ENCODE measurements at places on chromosomes 6 and 20.

DNA sequence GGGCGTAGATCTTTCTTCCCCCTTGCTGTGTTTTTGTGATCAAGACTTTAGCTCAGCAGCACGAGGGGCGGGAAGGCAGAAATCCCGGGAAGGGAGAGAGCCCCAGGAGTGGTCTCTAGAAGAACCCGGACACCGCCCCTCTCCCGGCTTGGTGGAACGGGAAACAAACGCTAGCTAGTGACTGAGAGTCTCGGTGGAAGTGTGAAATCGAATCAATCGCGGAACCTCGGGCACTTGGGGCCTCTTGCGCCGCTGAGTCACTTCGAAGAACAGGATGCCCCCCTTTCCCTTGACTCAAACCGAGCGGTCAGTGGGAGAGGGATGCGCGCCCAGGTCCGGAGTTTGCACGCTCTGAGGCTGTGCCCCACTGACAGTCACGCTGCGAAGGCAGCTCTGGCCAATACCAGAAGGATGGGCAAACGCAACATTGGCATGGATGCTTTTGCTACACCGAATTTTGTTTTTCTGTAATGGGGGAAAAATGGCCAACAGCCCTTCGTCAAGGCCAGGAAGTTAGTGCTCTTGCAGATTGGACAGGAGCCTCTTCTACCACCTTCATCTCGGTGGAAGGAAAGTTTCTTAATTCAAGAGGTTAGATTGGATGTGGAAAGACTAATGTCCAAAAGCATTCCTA is 1.6 kb upstream of the OLIG3 start:
- no peaks in the 10 kb centered on the region for H3K36me3 ChIP-seq
- peak overlapping the region; percentile 40 for H3K4me3 ChIP-seq
- no peak for DNase-seq
- H3K4me1 ChIP-seq, result peaks cover 57% of the 10 kb centered on the region
- H3K27me3 ChIP-seq, result peaks cover 89% of the 10 kb centered on the region

DNA sequence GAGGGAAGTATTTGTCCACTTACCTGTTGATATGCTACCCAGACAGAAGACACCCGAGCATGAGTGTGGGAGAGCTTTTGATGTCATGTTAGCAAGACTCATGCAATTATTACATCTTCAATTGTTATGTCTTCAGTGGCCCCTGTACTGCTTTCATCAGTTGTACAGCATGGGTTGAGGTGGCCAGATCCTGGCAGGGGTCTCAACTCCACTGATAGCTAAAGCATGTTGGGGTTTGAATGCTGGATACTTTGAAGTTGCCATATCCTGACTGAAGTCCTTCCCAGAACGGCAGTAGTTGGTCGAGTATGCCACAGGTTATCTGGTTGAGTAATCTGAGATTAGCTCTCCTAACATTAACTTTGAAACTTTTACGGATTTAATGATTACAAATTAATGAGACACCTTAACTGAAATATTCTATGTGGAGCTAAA is 46.7 kb downstream of the LRRN4 start:
- peak overlapping the region; percentile 68 for H3K27ac ChIP-seq
- no peak for DNase-seq
- H3K27me3 ChIP-seq, result no peaks in the 10 kb centered on the region
- peak overlapping the region; percentile 97 for H3K4me3 ChIP-seq
- H3K4me1 ChIP-seq, result peaks cover 47% of the 10 kb centered on the region

- no peak for DNase-seq
- no peak overlapping the region for H3K4me3 ChIP-seq
- no peaks in the 10 kb centered on the region for H3K27me3 ChIP-seq
- no peak overlapping the region for H3K27ac ChIP-seq
- H3K4me1 ChIP-seq, result no peaks in the 10 kb centered on the region
These were observed 26.4 kb upstream of the SALL4 start for GRCh38 chr20:51828762-51829161.

GRCh38 chr6:135008941-135009290 is 45.7 kb downstream of the HBS1L start:
- no peak overlapping the region for H3K4me3 ChIP-seq
- peak overlapping the region; percentile 61 for H3K27ac ChIP-seq
- peaks cover 2% of the 10 kb centered on the region for H3K36me3 ChIP-seq
- DNase-seq, result no peak
- no peaks in the 10 kb centered on the region for H3K27me3 ChIP-seq

DNA sequence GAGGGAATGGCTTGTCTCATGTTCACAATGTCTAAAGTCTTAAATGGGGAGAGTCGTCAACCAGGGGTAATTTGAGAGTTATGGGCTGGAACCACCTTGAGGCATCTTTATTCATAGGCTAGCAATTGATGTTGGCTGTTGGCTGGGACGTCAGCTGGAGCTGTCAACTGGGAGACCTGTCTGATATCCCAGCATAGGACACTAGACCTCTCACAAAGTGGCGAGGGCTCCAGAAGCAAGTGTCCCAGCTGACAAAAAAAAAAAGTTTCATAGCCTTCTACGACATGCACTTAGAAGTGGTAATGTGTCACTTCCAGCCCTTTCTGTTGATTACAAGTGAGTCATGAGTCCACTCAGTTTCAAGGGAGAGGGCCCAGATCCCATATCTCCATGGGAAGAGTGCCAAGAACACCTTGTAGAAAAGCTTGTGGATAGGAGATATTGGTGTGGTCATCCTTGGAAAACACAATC is 278.0 kb downstream of the ESR1 start:
- H3K4me1 ChIP-seq, result no peaks in the 10 kb centered on the region
- no peaks in the 10 kb centered on the region for H3K36me3 ChIP-seq
- H3K27ac ChIP-seq, result no peak overlapping the region
- no peak for DNase-seq

GRCh38 chr20:4060856-4061695 is 45.7 kb upstream of the RNF24 start:
- no peak for DNase-seq
- no peak overlapping the region for H3K27ac ChIP-seq
- H3K36me3 ChIP-seq, result no peaks in the 10 kb centered on the region
- H3K4me3 ChIP-seq, result no peak overlapping the region
- peaks cover 8% of the 10 kb centered on the region for H3K27me3 ChIP-seq

GRCh38 chr6:7088076-7088742 is 19.6 kb upstream of the RREB1 start:
- H3K36me3 ChIP-seq, result peaks cover 5% of the 10 kb centered on the region
- peak; percentile 9 for DNase-seq
- H3K27me3 ChIP-seq, result no peaks in the 10 kb centered on the region
- peak overlapping the region; percentile 88 for H3K4me3 ChIP-seq
- H3K27ac ChIP-seq, result peak overlapping the region; percentile 87
- H3K4me1 ChIP-seq, result peaks cover 41% of the 10 kb centered on the region

DNA sequence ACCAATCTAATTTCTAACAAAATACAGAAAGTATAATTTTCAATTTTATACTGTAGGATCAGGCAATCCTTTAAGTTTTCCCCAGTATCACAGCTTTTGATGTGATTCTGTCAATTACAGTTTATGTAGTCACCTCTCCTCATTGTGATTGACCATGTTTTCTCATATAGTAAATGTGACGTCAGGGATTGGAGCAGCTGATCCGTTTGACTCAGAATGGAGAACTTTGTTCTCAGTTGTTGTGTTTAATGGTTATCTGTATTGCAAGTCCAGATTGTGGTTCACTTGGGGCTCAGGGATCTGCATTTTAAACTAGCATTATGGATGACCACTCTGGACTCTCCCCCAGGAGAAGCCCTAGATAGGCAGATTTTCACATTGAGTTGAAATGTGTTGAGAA is 90.6 kb downstream of the DNAH8 start:
- DNase-seq, result no peak
- H3K36me3 ChIP-seq, result no peaks in the 10 kb centered on the region
- H3K27me3 ChIP-seq, result peaks cover 18% of the 10 kb centered on the region

GRCh38 chr6:163199371-163199770 is 215.1 kb upstream of the QKI start:
- no peak overlapping the region for H3K4me3 ChIP-seq
- peaks cover 5% of the 10 kb centered on the region for H3K27me3 ChIP-seq
- no peak for DNase-seq
- H3K36me3 ChIP-seq, result no peaks in the 10 kb centered on the region

- no peaks in the 10 kb centered on the region for H3K27me3 ChIP-seq
- H3K36me3 ChIP-seq, result no peaks in the 10 kb centered on the region
- H3K27ac ChIP-seq, result no peak overlapping the region
- no peak overlapping the region for H3K4me3 ChIP-seq
- no peak for DNase-seq
These were observed 490.8 kb downstream of the CBLN4 start for GRCh38 chr20:55514531-55514930.

DNA sequence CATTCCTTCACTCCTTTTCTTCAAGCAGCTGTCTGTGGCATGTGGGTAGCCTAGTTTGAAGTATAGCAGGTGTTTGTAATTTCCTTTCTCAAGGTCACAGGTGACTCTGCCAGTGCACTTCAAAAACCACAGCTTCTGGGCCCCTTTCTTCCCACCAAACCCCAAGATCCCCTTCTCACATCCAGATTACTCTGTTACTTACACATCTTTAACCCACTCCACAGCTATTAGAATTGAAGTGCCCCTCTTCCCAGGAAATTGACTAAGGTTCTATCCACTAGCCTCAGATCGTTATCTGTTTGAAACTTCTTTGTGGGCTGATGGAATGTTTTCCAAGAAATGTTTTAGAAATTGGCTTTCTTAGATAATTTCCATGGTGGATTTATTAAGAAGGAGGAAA is 150.8 kb downstream of the AHI1 start:
- no peak overlapping the region for H3K4me3 ChIP-seq
- no peak overlapping the region for H3K27ac ChIP-seq
- H3K4me1 ChIP-seq, result peaks cover 10% of the 10 kb centered on the region

Measured in naive thymus-derived CD8-positive, alpha-beta T cell (primary cell).